ENCODE measurements at places on chromosomes 1 and 21.

DNA sequence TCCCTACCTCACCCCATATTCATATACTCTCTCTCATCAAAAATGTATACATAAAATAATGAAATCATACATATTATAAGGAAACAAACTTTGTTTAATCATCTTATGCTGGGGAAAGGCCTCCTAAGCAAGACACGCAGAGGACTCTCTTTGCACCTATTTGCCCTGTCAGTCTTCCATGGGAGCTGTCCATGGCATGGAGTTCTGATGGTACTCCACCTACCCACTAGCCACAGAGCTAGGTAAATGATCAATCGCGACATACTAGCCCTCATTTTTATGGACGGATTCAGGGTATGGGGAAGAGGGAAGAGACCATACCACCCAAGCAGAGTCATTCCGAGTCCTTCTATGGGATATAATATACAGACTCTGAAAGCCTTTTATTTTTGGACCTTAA, 131.0 kb downstream of the CSMD2 start:
- DNase-seq: no peak

- no peak for DNase-seq
These were observed 24.7 kb downstream of the WARS2 start for GRCh38 chr1:119115736-119116135.

DNA sequence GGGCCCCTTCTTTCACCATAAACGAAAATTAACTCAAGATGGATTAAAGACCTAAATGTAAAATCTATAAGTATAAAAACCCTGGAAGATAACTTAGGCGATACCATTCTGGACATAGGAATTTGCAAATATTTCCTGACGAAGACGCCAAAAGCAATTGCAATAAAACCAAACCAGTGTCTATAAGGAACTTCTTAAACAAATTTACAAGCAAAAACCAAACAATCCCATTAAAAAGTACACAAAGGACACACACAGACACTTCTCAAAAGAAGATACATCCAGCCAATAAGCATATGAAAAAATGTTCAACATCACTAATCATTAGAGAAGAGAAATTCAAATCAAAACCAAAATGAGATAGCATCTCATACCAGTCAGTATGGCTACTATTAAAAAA, 78.8 kb upstream of the C1orf105 start:
- DNase-seq: no peak

- no peak for DNase-seq
These were observed 3.7 kb downstream of the CEP350 start for GRCh38 chr1:179958359-179958758.

- DNase-seq: no peak
These were observed 18.2 kb upstream of the DPH5 start for GRCh38 chr1:101043776-101044175.

GRCh38 chr1:85607126-85607920, 26.8 kb downstream of the CCN1 start:
- DNase-seq: no peak

DNA sequence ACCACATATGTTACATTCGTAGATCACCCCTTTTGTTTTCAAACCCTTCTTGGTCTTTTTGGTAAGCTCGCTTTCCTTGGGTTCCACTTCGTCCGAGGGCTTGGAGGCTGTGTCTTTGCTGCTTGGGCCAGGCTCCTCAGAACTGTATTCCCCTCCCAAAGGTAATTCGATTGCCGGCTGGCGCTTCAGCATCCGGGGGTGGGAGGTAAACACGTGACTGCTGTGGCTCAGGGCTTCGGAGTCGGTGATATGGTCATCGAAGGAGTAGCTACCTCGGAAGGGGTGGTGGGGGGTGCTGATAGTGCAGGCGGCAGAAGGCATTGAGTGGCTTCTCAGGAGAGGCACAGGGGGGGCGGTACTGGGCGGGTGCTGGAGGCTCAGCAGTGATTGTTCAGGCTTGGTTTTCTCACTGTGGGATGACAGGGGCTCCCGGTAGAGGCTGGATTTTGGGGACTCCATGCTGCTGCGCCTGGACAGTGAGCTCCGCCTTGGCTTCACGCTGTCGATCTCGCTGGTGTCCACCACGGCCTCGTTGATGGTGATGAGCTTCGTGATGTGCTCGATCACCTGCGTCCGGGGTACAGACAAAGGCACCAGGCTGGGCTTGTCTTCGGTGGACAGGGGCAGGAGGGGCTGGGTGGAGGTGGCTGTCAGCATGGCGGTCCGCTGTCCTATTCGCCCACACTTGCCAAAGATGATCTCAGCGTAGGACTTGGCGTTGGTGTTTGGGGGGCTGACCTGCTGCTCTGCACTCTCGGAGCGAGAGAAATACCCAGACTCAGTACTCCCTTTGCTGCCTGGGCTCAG, 98.6 kb upstream of the EDN2 start:
- no peak for DNase-seq

GRCh38 chr1:46516200-46516950, 26.7 kb downstream of the DMBX1 start:
- no peak for DNase-seq

GRCh38 chr21:41722052-41723018, 44.5 kb downstream of the RIPK4 start:
- DNase-seq: no peak

DNA sequence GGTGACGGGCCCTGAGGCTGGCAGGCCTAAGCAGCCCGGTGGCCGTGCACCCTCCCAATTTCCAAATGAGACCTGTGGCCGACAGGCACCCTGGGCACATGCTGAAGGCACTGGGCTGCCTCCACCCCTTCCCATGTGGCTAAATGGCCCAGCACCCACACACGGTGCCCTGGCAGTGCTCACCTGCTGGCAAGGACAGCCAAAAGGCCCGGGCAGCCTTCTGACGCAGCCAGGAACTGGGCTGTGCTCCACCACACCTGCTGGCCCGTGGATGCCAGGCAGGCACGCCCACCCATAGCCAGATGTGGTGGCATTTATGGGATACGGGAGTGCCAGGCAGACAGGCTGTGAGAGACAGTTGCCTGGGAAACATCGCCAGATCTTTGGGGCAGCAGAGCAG, 4.0 kb upstream of the FAAP20 start:
- no peak for DNase-seq

DNA sequence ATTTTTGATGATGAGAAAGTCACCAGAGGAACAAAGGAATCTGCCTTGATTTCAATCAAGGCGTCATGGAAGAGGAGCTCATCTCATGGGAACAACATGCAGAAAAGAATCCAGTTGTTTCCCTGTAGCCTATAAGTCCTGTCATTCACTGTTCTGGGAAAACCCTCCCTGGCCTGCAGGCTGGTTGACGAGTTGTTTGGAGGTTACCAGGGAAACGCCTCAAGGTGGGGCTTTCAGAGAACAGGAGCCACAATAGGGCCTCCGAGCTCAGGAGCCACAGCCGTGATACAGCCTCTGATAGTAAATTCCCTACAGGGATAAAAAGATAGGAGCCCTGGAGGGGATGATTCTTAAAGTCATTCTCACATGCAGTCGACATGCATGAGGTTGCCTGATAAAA, 135.2 kb downstream of the PSMG1 start:
- peak; percentile 38 for DNase-seq

DNA sequence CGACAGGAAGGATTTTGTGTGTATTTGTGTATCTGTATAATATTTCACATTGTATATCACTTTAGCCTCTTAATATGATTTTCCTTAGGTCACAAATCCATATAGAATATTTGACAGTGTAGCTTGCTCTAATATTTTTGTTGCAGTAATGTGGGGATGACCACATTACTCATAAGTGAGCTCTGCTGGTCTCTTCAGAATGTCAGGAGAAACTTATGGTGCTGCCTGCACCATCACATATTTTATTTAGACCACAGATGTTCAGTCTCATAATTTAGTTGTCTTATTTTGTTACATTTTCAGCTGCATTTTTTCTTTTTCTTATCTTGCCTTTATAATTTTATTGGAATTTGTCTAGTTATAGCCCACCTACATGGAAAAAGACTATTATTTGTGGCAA, 205.3 kb downstream of the PBX1 start:
- DNase-seq: no peak

DNA sequence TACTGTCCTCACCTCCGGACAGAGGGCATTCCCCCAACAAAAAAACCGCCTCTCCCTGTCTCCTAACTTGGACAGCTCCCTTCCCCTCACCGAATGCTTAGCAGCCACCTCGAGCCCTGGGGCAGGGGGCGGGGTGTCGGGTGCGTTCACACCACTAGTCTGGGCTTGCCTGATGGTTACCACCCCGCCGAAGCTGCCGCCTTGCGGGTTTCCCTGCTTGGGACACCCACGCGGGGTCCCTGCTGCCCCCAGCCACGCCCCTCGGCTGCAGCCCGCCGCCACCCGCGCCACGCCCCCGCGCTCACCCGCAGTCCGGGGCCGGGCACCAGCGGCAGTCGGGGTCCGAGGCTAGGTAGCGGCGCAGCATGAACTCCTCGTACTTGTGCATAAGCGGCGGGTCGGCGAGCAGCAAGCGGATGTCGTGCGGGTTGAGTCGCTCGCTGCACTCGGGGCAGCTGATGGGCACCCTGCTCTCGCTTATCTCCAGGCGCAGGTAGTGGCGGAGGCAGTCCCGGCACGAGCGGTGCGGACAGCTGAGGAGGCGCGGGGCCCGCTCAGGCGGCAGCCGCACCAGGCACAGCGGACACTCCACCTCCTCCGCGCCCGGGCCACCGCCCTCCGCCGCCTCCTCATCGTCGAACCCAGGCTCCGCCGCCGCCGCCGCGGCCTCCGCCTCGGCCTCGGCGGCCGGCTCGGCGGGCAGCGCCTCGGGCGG, 706 bp downstream of the RNF19B start:
- peak; percentile 45 for DNase-seq

DNA sequence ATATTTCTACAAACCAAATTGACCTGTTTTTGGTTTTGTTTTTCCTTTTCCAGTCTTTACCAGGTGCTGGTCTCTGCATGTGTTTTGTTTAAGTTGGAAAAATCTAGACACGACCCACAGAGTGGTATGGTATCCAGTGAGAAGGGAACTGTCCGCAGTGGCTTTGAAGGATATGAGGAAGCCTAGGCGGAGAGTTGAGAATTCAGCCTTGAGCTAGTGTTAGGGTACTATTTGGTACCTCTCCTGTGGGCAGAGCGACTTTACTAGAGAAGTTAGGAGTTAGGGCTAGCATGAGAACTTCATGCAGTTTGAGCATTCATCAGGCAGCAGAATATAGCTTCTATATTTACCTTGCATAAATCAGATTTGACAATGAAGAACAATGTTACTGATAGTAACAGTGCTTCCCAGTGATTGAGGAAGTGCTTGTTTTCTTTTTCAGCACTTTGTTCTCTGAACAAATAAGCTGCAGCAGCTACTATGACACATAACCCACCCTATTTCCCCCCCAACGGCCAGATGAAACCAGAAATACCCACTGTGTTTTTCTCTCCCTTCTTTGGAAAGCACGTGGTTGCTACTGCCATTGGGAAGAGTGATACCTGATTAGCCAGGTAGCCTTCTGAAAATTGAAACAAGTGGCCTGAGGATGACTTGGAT, 19.0 kb downstream of the MRPS6 start:
- DNase-seq: peak; percentile 36

DNA sequence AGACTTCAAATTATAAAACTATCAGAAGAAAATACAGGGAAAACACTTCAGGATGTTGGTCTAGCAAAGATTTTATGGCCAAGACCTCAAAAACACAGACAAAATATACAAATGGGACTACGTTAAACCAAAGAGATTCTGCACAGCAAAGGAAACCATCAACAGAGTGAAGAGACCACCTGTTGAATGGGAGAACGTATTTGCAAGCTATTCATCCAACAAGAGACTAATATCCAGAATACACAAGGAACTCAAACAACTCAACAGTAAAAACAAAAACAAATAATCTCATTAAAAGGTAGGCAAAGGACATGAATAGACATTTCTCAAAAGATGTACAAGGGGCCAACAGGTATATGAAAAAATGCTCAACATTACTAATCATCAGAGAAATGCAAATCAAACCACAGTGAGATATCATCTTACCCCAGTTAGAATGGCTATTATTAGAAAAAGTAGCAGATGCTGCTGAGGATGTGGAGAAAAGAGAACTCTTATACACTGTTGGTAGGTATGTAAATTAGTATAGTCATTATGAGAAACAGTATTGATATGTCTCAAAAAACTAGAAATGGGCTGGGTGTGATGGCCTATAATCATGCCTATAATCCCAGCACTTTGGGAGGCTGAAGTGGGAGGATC, 112.6 kb downstream of the LRIG2 start:
- DNase-seq: no peak

GRCh38 chr21:30329203-30329875, 8.2 kb downstream of the KRTAP27-1 start:
- DNase-seq: no peak

DNA sequence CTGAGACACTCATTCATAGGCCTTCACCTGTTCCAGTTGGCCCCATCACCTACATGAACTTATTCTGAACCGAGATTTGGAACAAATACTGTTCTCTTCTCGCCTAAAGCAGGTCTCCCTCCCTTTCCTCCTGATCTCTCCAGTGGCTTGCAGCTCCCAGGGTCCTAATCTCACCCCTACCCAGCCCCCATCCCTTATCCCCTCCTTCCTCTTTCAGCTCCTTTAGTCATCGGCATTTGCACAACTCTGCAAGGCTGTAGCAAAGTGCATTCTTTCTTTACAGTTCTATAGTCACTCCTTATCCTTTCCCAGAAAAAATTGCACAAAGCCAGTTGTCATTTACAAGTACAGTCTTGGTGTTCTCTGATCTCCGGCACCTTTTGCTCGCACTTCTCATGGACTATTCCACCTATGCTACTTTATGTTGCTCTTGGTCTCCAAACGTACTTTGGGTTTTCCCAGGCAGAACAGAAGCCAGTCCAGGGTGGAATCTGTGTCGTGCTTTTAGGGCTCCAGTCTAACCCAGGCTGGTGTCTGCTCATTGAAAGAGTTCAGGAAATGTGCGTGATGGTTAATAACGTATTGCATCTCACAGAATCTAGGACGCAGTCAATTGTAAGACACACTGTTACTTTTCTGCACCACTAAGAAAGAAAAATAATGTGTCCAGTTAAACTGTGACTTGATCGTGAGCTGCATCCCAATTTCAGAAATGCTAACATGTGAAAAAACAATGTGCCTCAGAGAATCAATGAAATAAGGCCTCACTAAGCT, 965 bp downstream of the ABCA4 start:
- DNase-seq: no peak

DNA sequence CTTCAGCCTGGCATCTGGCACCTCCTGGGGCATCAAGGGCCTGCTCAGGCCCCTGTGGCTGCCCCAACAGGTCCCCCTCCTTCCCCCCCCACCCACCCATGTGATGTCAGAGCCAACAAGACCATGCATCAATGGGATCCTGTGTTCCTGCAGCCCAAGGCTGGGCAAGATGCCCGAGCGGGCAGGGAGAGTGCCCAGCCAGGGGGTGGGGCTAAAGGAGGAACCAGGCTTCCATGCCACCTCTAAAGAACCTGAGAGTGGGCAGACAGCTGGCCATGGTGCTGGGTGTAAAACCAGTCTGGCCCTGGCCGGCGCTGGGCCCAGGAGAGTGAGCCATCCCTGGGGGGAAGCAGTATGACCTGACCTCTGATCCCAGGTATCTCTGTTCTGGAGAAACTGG, 7.6 kb downstream of the COL16A1 start:
- DNase-seq: peak; percentile 47

- DNase-seq: peak; percentile 54
These were observed 1.7 kb downstream of the PLEKHG5 start for GRCh38 chr1:6489799-6490180.

- no peak for DNase-seq
These were observed 188.8 kb downstream of the TTLL7 start for GRCh38 chr1:83810144-83810543.

- DNase-seq: no peak
These were observed 54.0 kb downstream of the AKT3 start for GRCh38 chr1:243796016-243796415.

All from COR-L47 (cell line).